ENCODE measurements at places on chromosomes 6 and 20. TPM values are rescaled to one million over a fixed set of nuclear protein-coding genes. Genes with fewer than 3 reads are reported as not detected.

DNA sequence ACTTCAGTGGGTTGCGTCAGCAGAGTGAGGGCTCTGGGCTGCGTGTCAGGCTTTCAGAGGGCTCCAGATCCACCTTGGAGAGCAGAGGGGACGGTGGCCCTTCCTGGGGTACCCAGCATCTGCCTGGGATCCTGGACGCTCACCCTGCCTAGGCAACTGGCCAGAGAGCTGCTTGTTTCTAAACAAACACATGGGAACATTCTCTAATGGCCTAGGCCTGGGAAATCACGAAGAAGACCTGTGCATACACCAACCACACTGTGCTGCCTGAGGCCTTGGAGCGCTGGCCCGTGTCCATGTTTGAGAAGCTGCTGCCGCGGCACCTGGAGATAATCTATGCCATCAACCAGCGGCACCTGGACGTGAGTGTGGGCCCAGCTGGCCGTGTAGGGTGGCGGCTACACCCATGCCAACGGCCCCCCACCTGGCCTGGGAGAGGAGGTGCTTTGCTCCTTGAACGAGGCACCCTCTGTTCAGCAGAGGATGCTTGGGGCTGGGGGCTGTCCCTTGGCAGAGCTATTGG, 32.2 kb downstream of the PYGB start:
- no peak overlapping the region for H3K4me3 ChIP-seq
- no peaks in the 10 kb centered on the region for H3K27me3 ChIP-seq
- peaks cover 100% of the 10 kb centered on the region for H3K36me3 ChIP-seq
- peak; percentile 82 for DNase-seq

The ZSWIM3 gene
- 3.0 TPM for total RNA-seq

DNA sequence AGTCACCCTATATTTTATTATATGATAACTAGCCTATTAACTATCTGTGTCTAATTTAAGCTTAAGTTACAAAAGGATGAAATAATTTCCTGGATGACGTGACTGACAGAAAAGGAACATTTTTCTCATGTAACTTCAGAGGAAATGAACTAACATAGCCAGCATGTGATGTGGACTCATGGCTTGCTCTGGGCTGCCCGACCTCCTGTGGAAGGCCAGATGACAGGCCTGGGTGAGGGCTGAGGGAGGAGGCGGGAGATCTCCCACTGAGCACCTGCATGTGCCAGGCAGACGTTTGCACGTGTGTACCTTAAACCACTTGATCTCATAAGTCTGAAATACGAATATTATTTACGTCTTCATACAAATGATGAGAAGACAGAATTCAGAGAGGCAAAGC, 321.1 kb downstream of the SYNE1 start:
- H3K4me3 ChIP-seq: no peak overlapping the region
- no peaks in the 10 kb centered on the region for H3K27me3 ChIP-seq
- H3K27ac ChIP-seq: peak overlapping the region; percentile 13
- no peaks in the 10 kb centered on the region for H3K4me1 ChIP-seq
- peak; percentile 72 for DNase-seq

- no peaks in the 10 kb centered on the region for H3K4me1 ChIP-seq
- DNase-seq: no peak
- H3K4me3 ChIP-seq: no peak overlapping the region
- no peaks in the 10 kb centered on the region for H3K36me3 ChIP-seq
- H3K27me3 ChIP-seq: no peaks in the 10 kb centered on the region
Observed at GRCh38 chr20:42572320-42573016, 617.2 kb downstream of the PTPRT start.

The IER3 gene
- 65.3 TPM for total RNA-seq

DNA sequence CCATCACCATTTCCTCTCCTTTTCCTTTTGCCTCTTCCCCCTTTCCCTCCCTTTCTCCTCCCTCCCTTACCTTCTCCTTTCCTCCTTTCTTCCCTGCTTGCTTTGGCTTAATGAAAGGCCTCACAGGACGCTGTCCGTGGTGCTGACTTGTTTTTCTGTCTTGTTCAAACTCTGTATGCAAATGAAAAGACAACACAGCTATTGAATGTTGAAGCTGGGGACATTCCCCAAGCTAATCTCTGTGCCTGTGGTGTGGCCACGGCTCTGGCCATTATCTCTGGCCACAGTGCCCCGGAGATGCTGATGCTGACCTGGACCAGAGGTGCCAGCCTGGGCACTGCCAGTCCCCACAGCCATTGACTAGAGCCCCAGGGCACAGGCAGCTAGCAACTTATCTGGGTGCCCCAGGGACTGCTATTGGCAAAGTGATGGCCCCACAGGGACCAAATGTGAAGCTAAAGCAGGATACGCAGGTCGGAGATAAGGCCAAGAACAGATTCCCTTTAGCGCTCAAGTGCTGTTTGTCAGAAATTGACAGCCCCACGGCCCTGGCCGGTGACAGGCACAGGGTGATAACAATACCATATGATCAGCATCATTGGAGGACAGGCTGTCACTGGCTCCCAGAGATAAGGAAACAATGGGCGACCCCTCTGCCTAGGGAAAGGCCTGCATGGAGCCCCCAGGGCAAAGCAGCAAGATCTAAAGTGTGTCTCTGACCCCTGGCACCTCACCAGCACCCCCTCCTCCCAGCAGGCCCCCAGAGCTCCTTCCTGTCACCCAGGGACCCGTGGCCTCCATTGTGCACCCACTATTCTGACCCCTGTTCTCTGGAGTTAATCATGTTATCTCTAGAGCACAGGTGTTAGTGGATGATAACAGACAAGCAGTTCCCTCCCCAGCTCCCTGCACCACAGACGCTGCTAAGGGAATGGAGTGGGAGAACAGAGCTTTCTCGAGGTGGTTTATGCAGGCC, 31.6 kb upstream of the SLC32A1 start:
- no peaks in the 10 kb centered on the region for H3K27me3 ChIP-seq
- no peak overlapping the region for H3K27ac ChIP-seq
- H3K4me1 ChIP-seq: no peaks in the 10 kb centered on the region
- no peak for DNase-seq
- H3K4me3 ChIP-seq: no peak overlapping the region
- H3K36me3 ChIP-seq: no peaks in the 10 kb centered on the region

DNA sequence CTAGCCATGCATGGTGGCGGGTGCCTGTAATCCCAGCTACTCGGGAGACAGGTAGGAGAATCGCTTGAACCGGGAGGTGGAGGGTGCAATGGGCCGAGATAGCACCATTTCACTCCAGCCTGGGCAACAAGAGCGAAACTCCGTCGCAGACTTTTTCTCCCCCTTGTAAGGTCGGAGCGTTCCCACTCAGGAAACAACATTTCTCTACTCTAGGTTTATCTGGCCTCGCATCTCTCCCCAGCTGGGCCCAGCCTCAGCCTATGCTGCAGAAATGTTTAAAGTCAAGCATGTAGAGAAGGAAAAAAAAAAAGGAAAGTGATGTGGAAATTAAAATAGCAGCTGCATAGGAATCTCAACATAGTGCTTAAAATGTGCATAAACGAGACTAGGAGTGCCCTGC, 172.3 kb downstream of the TRIM27 start:
- DNase-seq: no peak
- H3K4me1 ChIP-seq: no peaks in the 10 kb centered on the region
- no peaks in the 10 kb centered on the region for H3K36me3 ChIP-seq
- H3K27ac ChIP-seq: no peak overlapping the region
- H3K4me3 ChIP-seq: no peak overlapping the region

The GABRR1 gene
- total RNA-seq: not detected

The PRDM13 gene
- total RNA-seq: not detected

GRCh38 chr20:2804852-2805688, 4.6 kb upstream of the CPXM1 start:
- H3K27ac ChIP-seq: no peak overlapping the region
- H3K36me3 ChIP-seq: no peaks in the 10 kb centered on the region
- H3K4me1 ChIP-seq: no peaks in the 10 kb centered on the region
- H3K27me3 ChIP-seq: peaks cover 26% of the 10 kb centered on the region

GRCh38 chr6:33962246-33963027, 158.6 kb upstream of the MLN start:
- peaks cover 7% of the 10 kb centered on the region for H3K27me3 ChIP-seq
- no peak overlapping the region for H3K27ac ChIP-seq
- no peak for DNase-seq
- no peak overlapping the region for H3K4me3 ChIP-seq
- H3K4me1 ChIP-seq: peaks cover 8% of the 10 kb centered on the region

The ZSCAN12 gene
- 6.1 TPM for total RNA-seq

GRCh38 chr6:142235791-142236190, 66.0 kb upstream of the ADGRG6 start:
- DNase-seq: no peak
- no peak overlapping the region for H3K4me3 ChIP-seq
- H3K27ac ChIP-seq: no peak overlapping the region
- no peaks in the 10 kb centered on the region for H3K4me1 ChIP-seq
- no peaks in the 10 kb centered on the region for H3K27me3 ChIP-seq
- no peaks in the 10 kb centered on the region for H3K36me3 ChIP-seq

DNA sequence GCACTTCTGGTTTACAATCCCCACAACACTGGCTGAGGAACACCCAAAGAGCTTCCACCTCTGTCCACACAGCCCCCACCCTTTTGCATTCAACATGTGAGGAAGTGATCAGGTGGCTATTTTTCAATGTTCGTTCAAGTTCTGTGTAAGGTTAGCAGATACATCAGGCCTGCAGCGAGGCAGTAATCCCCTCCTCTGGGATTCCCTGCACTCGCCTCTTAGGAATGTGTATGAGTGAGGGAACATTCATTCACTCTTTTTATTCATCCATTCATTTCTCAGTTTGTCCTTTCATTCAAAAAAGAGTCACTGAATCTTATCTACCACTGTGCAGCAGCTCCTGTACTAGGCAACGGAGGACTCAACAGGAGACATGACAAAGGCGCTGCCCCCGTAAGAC, 236.4 kb upstream of the PRDM1 start:
- no peak overlapping the region for H3K27ac ChIP-seq
- no peaks in the 10 kb centered on the region for H3K4me1 ChIP-seq
- no peaks in the 10 kb centered on the region for H3K27me3 ChIP-seq
- DNase-seq: no peak

The NKAIN2 gene
- 0.68 TPM for total RNA-seq

The SLC12A5 gene
- total RNA-seq: not detected

DNA sequence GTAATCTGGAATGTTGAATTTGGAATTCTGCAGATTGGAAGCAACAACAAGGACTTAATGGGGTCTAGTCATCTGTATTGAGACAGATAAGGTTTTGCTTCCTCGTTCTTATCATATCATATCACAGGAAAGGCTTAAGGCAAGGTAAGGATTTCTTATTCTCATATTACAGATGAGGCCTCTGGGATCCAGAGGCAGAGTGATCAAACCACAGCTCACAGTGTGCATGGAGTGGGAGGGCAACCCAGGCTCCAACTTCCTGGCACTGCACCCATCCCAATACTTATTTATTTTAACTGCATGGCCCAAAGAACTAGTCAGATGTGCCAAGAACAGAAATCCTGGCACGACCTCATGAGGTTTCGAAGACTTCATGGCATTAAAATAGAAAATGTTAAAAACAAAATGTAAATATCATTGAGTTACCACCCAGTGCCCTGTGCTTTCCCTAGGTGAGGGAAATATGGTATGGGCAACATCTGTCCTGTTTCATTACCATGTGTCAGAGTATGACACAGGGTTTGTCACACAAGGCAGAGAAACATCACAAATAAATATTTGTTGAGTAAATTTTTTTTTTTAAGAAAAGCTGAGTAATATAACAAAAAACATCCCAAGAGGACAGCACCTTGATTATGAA, 191.9 kb downstream of the ISM1 start:
- DNase-seq: no peak
- H3K4me1 ChIP-seq: peaks cover 53% of the 10 kb centered on the region
- no peaks in the 10 kb centered on the region for H3K27me3 ChIP-seq
- no peak overlapping the region for H3K27ac ChIP-seq

- H3K27me3 ChIP-seq: no peaks in the 10 kb centered on the region
- H3K4me3 ChIP-seq: no peak overlapping the region
- H3K36me3 ChIP-seq: no peaks in the 10 kb centered on the region
- H3K27ac ChIP-seq: no peak overlapping the region
Observed at GRCh38 chr6:104522533-104522932, 337.2 kb downstream of the HACE1 start.

Measured in sigmoid colon (tissue), 7 donors.